ENCODE measurements at places on chromosomes 12 and 14. TPM values are rescaled to one million over a fixed set of nuclear protein-coding genes. Genes with fewer than 3 reads are reported as not detected.

GNG2 gene
- 135 TPM for total RNA-seq

KITLG gene
- 9.6 TPM for total RNA-seq

SLCO1A2 gene
- total RNA-seq, result not detected

ANGEL1 gene
- 21.9 TPM for total RNA-seq

MGAT2 gene
- total RNA-seq, result 36.5 TPM

PARPBP gene
- 2.3 TPM for total RNA-seq

PRR4 gene
- total RNA-seq, result 0.93 TPM

GUCY2C gene
- not detected for total RNA-seq

SAMD15 gene
- 1.5 TPM for total RNA-seq

GPRC5A gene
- total RNA-seq, result 41.5 TPM

CCDC91 gene
- 36.3 TPM for total RNA-seq

NRXN3 gene
- 0.84 TPM for total RNA-seq

WNT1 gene
- total RNA-seq, result not detected

HAL gene
- 2.5 TPM for total RNA-seq

CCDC175 gene
- not detected for total RNA-seq

RHOJ gene
- 14.5 TPM for total RNA-seq

STAB2 gene
- total RNA-seq, result 0.35 TPM

DIO2 gene
- total RNA-seq, result 3.3 TPM

PRR13 gene
- 119 TPM for total RNA-seq

AICDA gene
- total RNA-seq, result not detected

ACVRL1 gene
- total RNA-seq, result 85.2 TPM

OR4E2 gene
- not detected for total RNA-seq

All from mesenteric fat pad (tissue), 1 donor.